ENCODE measurements at places on chromosomes 2 and 18. TPM values are rescaled to one million over a fixed set of nuclear protein-coding genes. Genes with fewer than 3 reads are reported as not detected.

DNA sequence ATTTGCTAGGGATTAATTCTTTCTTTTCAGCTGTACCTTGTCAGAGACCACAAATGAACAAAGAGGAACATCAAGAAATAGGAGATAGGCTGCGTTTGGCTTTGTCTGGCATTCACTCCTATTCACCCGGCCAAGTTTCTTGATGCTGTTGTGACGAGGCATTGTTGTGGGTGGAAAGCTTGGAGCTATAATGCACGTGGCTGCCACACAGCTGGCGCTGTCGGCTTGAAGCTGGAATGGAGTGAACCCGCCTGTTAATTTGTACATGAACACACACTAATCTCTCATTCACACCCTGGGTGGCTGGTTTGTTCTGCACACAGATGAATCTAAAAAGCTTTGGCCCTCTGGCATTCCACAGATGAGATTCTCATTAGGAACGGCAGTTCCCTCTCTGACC lies 274.9 kb upstream of the GYPC start:
- no peak for DNase-seq

FSHR gene
- 0.20 TPM for total RNA-seq

EML6 gene
- 0.59 TPM for total RNA-seq

DNA sequence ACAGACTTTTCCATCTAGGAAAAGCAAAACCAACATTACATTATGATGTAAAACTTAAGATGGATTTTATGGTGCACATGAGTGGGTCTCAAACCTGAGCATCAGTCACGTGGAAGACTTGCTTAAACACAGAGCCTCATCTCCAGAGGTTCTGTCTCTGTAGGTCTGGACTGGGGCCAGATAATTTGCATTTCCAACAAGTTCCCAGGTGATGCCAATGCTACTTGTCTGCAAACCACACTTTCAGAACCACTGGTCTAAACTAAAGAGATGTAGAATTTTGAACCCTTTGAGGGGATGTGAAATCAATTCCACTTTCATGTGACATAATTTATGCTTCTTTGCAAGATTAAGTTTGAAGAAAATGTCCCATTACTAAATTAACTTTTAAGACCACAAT lies 522.8 kb downstream of the MBD2 start:
- no peak for DNase-seq

YIPF4 gene
- 71.9 TPM for total RNA-seq

GRCh38 chr2:204329532-204329931 lies 215.7 kb upstream of the PARD3B start:
- no peak for DNase-seq

DNA sequence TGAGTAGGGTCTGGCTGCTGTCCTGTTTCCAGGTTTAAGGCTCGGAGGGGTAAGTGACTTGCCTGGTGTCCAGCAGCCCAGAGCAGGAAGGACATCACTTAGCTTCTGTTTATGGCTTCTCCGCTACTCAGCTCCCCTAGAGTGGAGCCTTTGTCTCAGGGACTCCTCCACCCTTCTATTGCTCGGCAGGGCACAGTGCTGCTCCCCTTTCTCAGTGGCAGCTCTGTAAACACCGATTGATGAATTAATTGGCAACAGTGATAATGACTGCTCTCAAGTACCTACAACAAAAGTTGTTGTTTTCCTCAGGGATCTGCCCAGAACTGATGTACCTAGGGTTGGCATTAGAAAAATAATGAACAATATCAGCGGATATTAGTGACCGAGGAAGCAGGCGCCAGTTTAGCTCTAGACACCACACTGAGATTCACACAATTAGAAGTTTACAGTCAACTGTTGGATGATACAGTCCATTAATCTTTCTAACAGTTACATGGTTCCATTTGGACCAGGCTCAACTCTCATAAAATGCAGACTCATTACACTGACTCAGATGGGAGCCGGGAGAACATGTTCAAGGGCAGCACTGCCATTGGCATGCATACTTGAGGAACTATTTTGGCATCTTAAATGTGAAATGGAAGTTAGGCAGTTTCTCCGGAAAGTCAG lies 265.7 kb downstream of the MTX2 start:
- DNase-seq, result no peak

DNA sequence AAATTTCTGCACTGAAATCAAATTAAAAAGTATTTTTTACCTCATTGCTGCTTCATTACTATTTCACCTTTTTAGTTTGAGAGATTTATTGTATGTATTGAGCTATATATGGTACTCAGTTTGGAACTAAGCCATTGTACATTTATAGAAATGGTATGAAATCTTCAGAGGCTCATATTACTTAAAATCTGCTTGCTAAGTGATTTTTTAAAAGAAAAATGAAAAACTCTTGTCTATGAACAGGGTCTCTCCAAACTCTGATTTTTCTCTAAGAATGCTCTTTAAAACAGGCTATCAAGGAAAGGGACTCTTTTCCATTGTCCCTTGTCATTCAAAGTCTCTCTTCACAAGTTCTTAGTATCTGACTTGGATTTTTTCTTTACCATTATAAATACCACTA lies 31.8 kb downstream of the C1D start:
- no peak for DNase-seq

DNA sequence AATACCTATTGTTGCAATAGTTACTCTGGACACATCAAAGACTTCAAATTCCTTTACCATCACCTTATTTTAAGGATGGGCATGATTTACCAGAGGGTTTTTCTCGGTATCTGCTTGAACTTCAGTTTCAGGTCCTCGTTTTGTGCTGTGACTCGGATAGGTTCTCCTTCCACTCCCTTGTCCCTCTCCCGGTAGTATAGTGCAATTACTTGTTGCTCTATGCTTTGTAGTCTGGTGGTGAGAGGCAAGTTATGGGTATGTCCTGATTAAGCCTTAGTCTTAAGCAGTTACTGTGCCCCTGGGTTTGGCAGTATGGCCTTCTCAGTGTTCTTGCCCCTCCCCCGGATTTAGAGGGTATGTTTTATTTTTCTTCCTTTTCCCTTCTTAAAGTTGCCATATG lies 96.6 kb downstream of the RHBDD1 start:
- DNase-seq, result no peak

DYSF gene
- 49.2 TPM for total RNA-seq

LAMA1 gene
- total RNA-seq, result 0.17 TPM
